ENCODE measurements at places on chromosomes 3 and 15.
A peak's percentile ranks its signal among the peaks of the same experiment; 100 is the strongest.

GRCh38 chr3:32592696-32593353, 22.2 kb upstream of the DYNC1LI1 start:
- no peak for DNase-seq

DNA sequence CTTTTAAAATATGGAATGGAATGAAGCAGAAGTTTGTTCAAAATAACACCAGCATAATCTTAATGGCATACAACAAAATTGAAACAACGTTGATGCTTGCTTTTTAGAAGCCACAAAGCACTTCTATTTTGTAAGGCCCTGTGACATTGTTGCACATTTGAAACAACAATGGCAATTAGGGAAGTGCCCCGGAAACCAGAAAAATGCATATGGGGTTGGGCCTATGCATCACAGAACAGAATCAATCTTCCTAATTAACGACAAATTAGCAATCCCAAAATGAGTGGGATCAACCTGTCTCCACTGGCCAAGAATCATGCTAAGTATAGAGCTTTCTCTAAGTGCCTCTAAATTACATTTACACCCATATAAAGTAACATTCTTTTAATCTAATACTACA, 168.9 kb downstream of the MEIS2 start:
- no peak for DNase-seq

DNA sequence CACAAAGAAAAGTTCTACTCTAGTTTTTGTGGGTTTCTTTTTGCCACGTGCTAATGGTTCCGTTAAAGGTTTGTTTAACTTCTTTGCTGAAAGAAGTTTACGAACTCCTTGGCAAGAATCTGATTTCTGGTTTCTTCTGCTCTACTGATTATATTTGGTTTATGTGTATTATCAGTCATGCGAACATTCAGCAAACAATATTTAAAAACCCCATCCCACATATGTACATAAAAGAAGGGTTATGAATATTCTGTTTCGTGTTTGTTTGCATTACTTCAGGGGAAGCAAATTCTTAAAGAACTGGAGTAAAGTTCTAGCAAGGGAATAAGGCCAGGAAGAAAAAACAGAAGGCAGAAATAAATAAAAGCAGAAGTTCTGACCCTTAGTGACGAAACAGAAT, 9.8 kb downstream of the LARS2 start:
- DNase-seq, result no peak

DNA sequence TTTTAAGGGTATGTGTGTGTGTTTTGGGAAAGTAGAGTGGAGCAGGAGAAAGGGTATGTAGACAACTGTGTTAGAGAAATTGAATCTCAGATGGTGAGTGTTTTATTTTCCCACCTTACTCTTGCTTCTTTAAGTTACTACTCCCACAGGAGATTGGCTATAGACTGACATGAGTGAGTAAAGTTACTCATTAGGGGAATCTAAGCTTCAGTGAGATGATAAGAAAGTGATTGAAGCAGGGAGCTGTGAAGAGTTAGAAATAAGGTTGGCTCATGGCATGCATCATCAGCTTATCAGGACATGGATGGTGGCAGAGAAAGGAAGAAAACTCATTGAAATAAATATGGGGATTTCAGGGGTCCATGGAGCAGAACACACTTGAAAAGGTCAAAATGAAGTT, 88.9 kb downstream of the MBNL1 start:
- no peak for DNase-seq

- peak; percentile 88 for DNase-seq
Observed at GRCh38 chr3:97981886-97982285, 9.7 kb upstream of the RIOX2 start.

DNA sequence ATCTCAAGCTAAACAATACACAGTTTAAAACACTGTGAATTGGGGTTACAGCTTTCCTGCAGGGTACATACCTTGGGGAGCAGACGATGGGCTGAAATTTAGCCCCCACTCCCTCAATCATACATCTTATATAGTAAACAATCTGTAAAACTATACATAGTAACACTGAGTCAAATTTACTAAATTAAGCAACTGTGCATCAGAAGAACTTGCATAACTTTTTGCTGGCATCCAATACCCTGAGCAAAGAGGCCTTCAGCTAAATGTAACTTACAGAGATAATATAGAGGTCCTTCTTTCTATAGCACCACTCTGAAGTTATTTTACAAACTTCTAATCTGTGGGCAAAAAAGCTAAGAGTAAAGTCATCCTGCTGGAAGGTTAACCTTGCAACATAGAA, 603.6 kb upstream of the TGFBR2 start:
- no peak for DNase-seq

DNA sequence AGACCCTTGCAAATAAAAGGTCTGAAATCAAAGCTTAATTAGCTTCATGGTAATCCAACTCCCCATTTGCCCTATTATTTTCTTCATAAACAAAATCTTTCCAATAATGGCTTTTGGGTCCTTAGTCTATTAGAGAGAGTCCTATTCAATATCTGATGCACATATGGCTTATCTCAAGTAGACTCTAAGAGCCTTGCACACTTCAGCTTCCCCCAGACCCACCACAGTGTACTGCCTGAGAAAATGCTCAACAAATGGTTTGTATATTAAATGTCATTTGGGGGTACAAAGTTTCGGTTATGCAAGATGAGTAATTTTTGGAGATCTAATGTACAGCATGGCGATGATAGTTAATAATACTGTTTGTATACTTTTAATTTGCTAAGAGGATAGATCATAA, 28.9 kb downstream of the FSTL1 start:
- no peak for DNase-seq

GRCh38 chr3:83523470-83524073, 1435.2 kb upstream of the CADM2 start:
- DNase-seq, result no peak

DNA sequence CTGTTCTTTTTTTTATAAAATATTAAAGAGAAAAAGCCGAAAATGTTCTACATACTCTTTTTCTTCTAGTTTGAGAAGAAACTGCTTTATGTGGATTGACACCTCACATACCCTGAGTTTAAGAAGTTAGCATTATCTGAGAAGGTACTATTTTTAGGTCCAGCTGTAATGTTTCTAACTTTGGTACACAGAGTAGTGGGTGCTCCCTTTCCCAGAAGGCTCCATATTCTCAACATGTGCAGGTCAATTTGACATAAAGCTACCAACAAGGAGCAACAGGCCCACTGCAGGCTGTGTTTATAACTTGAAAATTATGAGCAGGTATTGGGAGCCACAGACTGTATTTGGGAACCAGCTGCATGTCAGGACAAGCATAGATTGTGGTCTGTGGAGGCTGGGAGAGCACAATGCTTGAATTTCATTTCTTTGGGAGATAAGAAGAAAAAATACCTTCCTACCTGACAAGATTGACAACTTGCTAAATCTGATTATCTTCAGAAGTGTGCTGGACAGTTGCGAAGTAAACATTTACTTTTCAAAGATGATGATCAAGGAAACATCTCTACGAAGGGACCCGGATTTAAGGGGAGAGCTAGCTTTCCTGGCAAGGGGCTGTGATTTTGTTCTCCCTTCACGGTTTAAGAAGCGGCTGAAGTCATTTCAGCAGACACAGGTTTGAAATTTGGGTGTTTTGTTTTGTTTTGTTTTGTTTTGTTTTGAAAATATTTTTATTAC, 57.2 kb downstream of the PPP2R3A start:
- peak; percentile 30 for DNase-seq

DNA sequence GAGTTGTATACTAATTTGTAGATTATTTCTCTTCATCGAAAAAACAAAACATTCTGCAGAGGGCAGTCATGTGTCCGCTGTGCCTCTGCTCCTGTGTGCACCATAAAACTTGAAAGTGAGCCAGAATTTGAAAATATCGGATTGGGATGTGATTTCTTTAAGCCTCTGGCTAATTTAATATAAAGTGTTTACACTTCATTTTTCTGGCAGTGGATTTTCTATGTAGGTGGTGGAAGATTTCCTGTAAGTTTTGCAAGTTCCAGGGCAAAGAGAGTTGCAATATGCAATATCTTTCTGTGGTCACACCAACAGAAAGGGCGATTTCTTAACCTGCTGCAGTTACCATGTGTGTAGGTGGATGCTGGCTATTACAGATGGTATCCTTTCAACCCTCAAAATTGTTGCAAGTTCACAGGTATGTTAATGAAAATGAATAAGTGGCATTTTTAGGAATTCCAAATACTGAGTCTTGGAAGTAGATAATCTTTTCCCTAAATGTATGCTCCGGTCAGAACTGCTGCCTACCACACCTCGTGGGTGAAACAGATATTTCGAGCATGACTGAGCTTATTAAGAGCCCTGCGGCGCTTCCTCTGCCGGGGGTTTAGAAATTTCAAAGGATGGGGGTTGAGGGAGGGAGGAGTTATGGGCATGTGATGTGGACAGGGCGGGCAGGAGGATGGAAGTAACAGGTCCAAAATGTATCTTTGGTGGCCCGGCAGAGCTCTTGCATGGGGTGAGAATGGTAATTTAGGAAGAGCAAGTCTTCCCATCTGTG, 134.0 kb downstream of the PGPEP1L start:
- DNase-seq, result peak; percentile 63

DNA sequence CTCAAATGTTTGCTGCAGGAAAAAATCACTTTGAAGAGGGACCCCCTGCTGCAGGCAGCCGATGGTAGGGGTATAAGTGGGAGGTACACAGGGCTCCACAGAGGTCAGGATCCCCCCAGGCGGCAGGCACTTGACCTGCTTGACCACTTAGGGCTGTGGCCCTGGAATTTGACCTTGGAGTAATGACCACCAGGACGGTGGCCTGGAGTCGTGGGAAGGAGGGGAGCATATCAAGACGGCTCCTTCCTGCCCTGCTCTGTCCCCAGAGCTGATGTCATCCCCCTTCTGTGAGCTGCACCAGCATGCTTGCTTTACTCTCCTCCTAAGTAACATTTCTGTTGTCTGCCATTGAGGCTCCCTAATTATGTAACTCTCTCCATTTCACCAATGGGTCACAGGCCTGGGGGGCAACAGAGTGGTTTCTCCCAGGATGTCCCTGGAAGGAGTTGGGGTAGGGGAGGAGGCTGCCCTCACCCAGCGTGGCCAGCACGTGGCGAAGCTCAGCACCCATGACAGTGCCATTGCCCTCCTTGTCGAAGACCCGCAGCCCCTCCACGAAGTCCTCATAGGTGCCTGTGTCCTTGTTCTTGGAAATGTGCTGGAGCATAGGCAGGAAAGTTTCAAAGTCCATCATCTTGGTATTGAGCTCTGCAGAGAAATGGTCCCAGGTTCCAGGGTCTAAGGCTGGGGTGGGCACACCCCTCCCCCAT, 4.1 kb downstream of the MYL3 start:
- no peak for DNase-seq

- no peak for DNase-seq
Observed at GRCh38 chr3:4954256-4955000, 24.8 kb upstream of the BHLHE40 start.

- peak; percentile 59 for DNase-seq
Observed at GRCh38 chr15:71588746-71589145, 221.6 kb upstream of the NR2E3 start.

GRCh38 chr3:154943981-154944380, 136.1 kb upstream of the MME start:
- no peak for DNase-seq

DNA sequence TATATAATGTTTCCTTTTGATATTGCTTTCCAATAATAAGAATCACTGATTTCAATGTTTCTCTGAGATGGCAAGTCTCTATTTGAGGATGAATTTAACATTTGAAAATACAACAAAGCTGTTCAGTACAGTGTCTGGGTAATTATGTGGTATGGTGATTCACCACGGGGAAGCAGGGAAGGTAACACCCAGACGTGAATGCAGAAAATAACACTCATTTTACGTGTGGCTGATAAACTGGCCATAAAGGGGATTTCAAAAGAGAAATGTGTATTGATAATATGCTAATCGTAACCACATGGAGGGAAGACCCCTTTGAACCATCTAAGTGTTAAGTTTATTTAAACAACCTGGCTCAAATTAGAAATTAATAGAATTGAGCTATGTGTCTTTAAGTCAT, 344.6 kb downstream of the GRM7 start:
- no peak for DNase-seq

DNA sequence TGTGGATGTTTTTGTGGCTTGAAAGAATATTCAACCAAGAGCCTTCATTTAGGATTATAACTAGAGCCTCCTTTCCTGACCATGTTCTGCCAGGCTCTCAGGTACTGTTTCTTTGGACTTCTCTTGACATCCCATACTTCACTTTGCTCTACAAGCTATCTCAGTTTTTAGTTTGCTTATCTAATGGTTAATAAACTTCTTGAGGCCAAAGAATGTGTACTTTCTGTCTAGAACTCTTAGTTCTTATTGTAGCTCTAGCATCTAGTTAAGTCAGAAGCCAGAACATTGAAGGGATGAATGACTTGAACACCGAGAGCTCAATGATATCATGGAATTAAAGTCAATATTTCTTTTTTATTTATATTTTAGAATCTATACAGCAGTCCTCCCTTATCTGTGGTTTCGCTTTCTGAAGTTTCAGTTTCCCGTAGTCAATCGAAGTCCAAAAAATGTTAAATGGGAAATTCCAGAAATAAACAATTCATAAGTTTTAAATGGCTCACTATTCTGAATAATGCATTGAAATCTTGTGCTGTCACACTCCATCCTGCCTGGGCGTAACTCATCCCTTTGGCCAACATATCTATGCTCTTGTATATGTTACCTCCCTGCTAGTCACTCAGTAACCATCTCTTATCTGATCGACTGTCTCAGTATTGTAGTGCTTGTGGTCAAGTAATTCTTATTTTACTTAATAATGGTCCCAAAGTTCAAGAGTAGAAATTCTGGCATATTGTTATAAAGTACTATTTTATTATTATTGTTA, 368.6 kb upstream of the RBMS3 start:
- no peak for DNase-seq

DNA sequence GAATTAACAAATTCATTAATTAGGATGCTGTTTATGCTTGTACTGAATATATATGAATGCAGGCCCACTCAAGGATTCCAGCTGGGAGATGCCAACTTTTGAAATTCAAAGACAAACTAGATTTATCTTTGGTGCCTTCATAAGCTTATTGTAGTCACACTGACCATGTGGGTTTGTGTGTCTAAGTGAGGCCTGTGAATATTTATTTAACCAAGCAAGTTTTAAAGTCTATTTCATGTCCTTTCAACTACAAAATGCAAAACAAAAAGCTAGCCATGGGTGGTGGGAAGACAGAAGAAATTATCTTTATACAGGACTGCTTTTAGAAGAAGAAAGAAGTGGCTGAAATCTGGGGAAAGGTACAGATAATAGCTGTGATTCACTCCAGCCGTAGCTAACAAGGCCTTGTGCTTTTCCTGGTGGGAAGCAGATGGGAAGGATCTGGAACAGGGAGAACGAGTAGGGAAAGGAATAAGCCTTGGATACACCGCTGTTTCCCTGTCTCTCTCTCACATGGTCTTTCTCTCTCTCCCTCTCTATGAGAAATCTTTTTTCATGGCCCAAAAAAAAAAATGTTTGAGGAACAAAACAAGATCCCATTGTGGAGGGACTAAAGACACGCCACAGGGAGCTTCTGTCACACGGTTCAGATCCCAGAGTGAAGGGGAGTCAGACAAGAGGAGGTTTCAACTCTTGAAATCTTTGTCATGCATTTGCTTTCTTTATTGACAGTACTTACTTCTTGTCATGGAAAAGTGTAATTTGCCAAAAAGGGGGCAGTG, 225.5 kb downstream of the RORA start:
- no peak for DNase-seq
